Esophagus squamous epithelium (tissue), 5 donors: ENCODE measurements at places on chromosomes 16 and 17. TPM values are rescaled to one million over a fixed set of nuclear protein-coding genes. Genes with fewer than 3 reads are reported as not detected.

Gene SNN
- total RNA-seq = 16.7 TPM

Gene IRX3
- 27.3 TPM for total RNA-seq

Gene FBXW10B
- 14.1 TPM for total RNA-seq

Gene OR1A2
- total RNA-seq = not detected

Gene SULT1A3
- 3.6 TPM for total RNA-seq

Gene PRSS22
- 149 TPM for total RNA-seq

DNA sequence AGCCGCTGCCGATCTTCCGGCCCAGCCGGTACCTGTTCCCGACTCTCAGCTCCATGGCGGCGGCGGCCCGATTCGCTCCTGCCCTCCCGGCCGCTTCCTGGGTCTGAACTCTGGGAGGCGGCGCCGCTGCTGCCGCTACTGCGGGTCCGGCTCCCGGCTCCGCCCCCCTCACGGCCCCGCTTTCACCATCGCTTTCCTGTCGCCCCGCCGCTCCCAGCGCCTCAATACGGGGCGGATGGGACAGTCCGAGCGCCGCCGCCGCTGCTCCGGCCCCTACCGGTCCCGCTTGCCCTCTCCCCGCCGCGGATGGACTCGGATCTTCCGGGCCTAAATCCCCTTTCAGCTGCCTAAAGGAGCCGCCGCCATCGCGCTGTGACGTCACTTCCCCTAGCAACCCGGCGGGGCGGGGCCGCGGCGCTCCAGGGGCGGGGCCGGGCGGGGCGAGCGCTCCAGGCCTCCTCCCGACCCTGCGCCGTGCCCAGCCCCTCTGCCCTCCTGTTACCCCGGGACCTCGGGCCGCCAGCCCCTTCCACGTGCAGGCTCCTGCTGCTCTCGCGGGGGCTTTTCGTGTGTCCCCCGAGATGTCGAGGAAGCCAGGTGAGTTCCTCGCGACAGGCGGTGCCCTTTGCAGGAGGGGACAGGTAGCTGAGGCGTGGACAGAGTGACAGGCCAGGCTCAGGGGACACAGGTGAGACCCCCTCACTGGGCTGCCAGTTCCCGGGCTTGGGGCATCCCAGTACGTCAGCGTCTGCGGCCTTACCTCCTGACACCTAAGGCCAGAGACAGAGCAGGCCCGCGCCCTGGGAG, at the start of gene CSNK1D:
TSS of gene CSNK1D (minus strand) at position 374 of the 807 bp plus-strand sequence. CDS start at position 55, 319 bp downstream.
- H3K4me3 ChIP-seq = peak within 1 kb of the TSS; percentile 96
- peak; percentile 72 for DNase-seq
- H3K27ac ChIP-seq = peak within 1 kb of the TSS; percentile 100
- no peaks in the 10 kb centered on the region for H3K27me3 ChIP-seq
- peaks cover 29% of the 10 kb centered on the region for H3K4me1 ChIP-seq

DNA sequence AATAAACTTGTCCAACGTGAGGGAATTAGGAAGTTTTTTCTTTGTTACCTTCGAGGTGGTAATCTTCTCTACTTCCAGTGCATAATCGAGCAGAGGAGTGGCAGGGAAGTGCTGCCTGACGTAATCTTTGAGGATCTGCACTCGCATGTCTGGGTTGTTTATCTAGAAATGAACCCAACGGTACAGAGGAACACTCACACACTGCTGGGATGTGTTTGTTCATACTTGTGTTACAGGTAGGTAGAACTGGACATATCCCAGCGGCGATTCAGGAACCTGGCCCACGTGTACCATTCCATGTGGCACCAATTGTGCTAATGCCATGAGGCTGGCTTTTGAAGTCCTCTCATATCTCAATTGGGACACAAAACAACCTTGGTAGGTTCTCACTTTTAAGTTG, 4.2 kb upstream of the KLHL11 start:
- no peak for DNase-seq
- no peak overlapping the region for H3K4me3 ChIP-seq
- H3K36me3 ChIP-seq = peaks cover 20% of the 10 kb centered on the region
- H3K27ac ChIP-seq = peak overlapping the region; percentile 23

DNA sequence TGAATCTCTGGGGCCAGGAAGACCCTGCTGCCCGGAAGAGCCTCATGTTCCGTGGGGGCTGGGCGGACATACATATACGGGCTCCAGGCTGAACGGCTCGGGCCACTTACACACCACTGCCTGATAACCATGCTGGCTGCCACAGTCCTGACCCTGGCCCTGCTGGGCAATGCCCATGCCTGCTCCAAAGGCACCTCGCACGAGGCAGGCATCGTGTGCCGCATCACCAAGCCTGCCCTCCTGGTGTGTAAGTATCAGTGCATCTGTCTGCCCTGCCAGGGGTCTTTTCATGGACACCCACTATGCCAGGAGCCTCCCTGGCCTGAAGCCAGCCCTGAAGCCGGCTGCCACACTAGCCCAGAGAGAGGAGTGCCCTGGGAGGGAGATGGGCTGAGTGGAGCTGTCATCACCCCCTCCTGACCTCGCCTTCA, at the start of gene CETP:
TSS of gene CETP (plus strand) at position 100 of the 431 bp plus-strand sequence. CDS start at position 130, 30 bp downstream.
- H3K27me3 ChIP-seq = no peaks in the 10 kb centered on the region
- H3K4me1 ChIP-seq = peaks cover 6% of the 10 kb centered on the region
- no peak for DNase-seq

- no peaks in the 10 kb centered on the region for H3K27me3 ChIP-seq
- no peaks in the 10 kb centered on the region for H3K36me3 ChIP-seq
- H3K4me1 ChIP-seq = no peaks in the 10 kb centered on the region
- H3K4me3 ChIP-seq = no peak overlapping the region
- DNase-seq = no peak
- no peak overlapping the region for H3K27ac ChIP-seq
Measured at GRCh38 chr16:80341263-80341662, 199.5 kb upstream of the DYNLRB2 start.

DNA sequence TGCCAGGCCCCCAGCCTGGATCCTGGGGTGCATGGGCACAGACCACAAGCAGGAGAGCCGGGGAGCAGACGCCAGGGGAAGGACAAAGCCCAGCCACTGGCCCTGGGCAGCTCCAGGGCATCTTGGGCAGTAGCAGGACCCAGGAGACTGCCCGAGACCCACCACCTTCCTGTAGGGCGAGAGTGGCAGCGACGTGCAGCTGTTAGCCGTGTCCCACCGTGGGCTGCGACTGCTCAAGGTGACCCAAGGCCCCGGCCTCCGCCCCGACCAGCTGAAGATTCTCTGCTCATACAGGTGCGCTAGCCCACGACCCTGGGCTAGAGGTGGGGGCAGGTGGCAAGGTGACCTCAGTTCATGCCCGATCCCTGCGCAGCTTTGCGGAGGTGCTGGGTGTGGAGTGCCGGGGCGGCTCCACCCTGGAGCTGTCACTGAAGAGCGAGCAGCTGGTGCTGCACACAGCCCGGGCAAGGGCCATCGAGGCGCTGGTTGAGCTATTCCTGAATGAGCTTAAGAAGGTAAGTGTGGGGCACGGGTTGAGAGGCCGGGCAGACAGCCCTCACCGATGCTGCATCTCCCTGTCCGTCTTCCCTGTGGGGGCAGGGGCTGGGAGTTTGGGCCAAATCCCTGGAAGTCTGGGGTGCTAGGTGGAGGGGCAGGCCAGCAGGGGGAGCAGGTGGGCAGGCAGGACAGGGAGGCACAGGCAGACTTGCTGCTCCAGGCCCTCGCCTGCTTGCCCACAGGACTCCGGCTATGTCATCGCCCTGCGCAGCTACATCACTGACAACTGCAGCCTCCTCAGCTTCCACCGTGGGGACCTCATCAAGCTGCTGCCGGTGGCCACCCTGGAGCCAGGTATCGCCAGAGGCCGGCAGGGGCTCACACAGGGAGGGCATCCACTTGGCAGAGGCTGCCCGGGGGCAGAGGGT, 13.5 kb upstream of the SMIM5 start:
- no peak overlapping the region for H3K4me3 ChIP-seq
- no peaks in the 10 kb centered on the region for H3K4me1 ChIP-seq

DNA sequence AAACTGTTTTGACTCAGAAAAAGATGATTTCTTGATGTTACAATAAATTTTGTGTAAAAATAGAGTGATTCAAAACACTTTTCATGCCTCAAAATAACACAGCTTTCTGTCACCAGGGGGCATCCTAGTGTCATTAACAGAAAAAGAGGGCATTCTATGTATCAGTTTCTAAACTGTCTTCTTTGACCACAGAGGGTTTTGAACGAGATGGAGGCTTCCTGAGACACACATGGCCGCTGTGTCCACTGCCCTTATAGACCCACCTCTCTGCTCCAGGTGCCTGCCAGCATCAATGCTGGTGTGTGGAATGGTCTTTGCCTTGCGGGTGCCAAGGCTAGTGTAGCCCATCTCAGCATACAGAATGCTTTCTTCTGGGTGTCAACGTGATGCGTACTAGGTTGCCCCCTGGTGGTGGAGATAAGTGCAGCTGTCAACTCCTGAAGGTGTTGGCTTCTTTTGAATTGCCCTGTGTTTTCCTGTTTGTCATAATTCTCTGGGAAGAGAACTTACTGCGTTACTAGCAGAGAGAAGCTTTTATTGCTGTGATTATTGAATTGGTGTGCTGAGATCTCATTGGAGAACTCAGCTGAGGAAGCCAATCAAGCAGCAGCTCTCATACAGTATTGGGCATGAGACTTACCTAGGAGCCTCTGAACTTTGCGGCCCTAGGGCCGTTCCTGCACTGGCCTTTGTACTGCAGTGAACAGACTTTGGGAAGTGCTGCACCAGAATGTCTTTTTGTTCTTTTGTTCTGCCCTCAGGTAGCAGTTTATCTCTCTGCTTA, 38.6 kb downstream of the USP10 start:
- H3K27me3 ChIP-seq = no peaks in the 10 kb centered on the region
- no peak overlapping the region for H3K4me3 ChIP-seq
- H3K36me3 ChIP-seq = no peaks in the 10 kb centered on the region
- peak overlapping the region; percentile 28 for H3K27ac ChIP-seq
- no peak for DNase-seq

DNA sequence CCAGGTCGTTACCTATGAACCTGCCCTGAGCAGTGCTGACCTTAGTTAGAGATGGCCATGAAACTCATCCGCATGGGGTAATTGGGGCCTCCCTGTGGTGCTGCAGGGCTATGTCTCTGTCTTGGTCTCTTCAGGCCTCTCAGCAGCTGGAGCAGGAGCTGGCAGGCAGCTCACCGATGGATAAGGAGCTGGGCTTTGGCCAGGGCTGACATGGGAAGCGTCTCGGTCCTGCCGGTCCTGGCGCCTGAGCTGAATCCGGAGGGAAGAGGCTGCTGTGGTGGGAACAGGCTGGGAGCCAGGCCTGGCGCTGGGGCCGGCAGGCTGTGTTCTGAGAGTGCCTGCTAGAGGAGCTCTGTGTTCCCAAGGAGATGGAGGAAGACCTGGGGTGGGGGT, 10.1 kb downstream of the IL32 start:
- H3K4me3 ChIP-seq = no peak overlapping the region
- no peaks in the 10 kb centered on the region for H3K27me3 ChIP-seq
- peak overlapping the region; percentile 54 for H3K27ac ChIP-seq
- H3K4me1 ChIP-seq = no peaks in the 10 kb centered on the region
- no peaks in the 10 kb centered on the region for H3K36me3 ChIP-seq

- peak overlapping the region; percentile 100 for H3K27ac ChIP-seq
- H3K27me3 ChIP-seq = no peaks in the 10 kb centered on the region
- peaks cover 56% of the 10 kb centered on the region for H3K4me1 ChIP-seq
- no peaks in the 10 kb centered on the region for H3K36me3 ChIP-seq
- peak overlapping the region; percentile 100 for H3K4me3 ChIP-seq
- DNase-seq = no peak
Measured at GRCh38 chr17:51118330-51119195, 2.1 kb downstream of the SPAG9 start.

DNA sequence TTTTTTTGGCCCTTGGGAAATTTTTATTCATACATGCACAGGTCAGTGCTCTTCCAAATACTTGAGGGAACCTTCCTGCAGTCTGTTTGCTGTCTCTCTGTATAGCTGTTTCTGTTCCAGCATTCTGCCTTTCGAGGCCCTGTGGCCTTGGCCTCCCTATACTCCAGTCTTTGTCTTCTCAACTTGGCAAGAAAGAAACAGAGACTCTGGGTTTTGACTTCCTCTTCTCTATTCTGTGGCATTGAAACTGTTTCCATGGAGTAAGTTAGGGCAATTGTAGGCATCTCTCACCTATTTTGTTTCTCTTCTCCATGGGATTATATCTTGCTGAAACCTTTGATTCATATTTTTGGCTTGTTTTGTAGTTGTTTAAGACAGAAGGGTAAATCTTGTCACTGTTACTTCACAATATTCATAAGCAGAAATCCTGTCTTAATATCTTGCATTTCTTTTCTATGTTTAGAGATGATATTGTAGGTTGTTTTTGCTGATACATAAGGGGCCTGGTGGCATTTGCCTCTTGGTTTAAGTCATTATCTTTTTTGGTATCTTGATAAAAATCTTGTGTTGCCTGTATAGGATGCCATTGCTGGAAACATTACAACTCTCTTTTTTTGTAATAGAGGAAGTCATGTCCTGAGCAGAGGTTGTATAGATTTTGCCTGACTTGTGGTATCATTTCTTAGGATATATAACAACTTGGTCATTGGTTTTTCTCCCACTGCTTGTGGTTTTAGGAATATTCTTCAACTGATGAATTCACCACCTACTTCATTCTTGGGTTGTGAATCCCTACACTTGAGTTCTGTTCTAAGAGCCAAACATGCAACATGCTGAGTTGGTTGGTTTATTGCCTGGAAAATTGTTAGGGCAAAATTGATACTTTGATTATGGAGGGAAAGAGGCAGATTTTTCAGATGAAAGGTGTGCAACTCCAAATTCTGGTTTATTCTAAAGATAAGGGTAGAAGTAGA, 168.6 kb downstream of the FTO start:
- no peak overlapping the region for H3K4me3 ChIP-seq
- no peaks in the 10 kb centered on the region for H3K4me1 ChIP-seq
- H3K27ac ChIP-seq = no peak overlapping the region

- H3K4me1 ChIP-seq = peaks cover 40% of the 10 kb centered on the region
- H3K4me3 ChIP-seq = peak within 1 kb of the TSS; percentile 63
- peaks cover 14% of the 10 kb centered on the region for H3K36me3 ChIP-seq
- H3K27me3 ChIP-seq = no peaks in the 10 kb centered on the region
Measured at GRCh38 chr17:1709971-1710806, at the start of gene TLCD2. Gene TLCD2 (minus strand): TSS chr17:1710377. CDS start chr17:1710242, 135 bp downstream.

DNA sequence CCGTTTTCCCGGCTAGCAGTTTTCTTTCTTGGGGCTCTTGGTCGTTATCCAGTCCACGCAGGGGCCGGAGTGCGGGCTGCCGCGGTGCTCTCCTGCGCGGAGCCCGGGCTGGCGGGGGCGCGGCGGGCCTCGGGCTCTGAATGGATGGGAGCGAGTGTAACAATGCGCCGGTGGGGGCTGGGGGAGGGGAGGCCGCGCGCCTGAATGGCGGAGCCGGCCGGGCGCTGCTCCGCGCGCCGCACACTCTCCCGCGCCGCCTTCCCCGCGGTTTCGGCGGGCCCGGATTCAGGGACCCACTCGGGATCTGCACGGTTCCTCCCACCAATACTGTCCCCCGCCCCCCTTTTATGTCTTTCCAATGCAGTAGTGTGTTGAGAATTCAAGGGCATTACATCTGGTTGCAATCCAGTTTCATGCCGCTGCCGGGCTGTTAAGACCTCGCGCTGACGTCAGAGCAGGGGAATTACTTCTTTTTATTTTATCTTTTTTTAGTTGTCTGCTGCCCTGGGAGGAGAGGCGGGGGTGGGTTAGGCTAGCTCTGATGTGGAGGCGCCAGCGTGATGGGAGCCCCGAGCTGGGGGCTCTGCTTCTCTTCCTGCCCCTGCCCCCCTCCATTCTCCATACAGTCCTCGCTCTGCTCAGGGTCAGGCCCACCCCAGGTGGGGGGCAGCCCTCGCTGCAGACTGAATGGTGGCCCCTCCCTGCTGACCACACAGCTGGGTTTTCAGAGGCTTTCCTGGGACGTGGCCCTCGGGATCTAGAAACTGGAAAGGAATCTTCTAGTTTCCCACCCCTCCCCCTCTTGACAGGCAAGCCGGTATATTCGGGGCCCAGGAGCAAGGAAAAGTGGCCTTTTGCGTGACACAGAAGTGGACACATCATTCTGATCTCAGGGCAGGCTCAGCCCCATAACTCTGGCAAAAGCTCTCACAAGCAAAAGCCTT, 1.8 kb downstream of the RAI1 start:
- peak overlapping the region; percentile 98 for H3K27ac ChIP-seq
- H3K27me3 ChIP-seq = no peaks in the 10 kb centered on the region
- peak overlapping the region; percentile 91 for H3K4me3 ChIP-seq
- no peaks in the 10 kb centered on the region for H3K36me3 ChIP-seq
